ENCODE measurements at places on chromosomes 1 and 21.

GRCh38 chr1:68234094-68234493, 1.8 kb upstream of the WLS start:
- DNase-seq = no peak

DNA sequence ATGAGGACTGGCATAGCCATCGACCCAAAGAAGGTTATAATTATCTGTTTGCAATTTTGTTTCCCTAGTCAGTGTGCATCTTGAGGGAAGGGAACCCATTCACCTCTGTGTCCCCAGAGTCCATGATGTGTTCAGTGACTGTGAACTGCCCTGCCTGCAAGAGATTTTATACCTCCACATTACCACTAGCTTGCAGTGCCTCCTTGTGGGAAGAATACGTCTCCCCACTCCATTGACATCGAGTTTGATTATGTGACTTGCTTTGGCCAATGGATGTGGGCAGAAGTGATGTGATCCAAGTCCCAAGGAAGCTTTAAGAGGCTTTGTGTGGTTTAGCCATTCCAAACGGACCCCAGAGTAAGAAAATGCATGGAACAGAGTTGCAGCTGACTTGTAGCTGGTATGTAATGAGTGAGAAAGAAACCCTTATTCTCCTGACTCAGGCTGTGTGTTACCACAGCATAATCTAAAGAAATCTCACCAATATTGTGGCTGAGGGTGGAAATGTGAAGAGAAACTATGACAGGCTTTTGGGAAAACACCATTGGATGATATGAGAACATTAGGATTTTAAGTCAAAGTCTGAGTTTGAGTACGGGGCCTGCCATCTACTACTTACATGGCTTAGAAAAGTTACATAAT, 47.8 kb upstream of the NRDC start:
- no peak for DNase-seq

DNA sequence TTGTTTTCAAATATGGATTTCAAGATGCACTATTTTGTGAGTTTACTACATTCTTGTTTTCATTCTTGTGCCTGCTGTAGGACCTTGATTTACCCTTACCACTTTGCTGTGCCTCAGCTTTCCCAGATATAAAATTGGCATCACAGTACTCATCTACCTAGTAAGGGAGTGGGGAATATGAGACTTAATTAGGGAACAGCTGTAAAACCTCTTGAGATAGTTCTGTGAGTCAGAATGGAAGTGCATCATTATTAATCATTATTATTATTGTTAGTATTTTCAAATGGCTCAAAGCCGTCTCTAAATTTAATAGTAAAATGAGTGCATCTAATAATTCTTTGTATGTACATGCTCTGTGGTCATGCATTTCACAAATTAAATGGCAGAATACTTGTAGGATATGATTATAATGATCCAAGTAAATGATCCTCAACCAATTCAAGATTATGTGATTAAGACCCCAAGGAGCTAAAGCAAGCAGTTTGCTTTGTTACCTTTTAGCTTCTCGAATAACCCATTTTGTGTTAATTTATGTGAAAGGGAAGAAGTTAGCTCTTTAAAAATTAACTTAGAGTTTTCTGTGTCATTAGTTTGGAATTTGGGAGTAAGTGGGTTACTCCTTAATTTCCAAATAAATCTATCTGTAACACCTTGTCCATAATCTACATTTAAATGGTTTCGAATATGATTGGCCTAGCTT, 155.4 kb downstream of the NFIA start:
- no peak for DNase-seq

- no peak for DNase-seq
Measured at GRCh38 chr21:34266351-34266750, 97.5 kb upstream of the KCNE2 start.

DNA sequence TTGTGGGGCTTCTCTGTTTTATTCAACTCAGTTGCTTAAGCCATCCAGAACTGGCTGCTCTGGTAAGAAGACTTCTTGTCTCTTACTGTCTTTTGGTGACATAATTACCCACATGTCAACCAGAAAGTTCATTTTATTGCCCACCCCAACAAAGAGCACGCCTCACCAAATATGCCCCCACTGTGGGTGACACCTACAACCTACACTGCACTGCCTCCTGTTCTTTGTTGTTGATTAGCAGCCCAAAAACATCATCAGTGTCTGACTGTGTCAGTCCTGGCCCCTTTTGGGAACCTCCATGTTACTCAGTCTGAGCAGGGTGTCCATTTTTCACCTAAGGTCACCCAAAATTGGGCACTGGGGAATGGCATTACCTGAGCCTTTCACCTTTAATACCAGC, 49.3 kb downstream of the ZNF678 start:
- DNase-seq = no peak

DNA sequence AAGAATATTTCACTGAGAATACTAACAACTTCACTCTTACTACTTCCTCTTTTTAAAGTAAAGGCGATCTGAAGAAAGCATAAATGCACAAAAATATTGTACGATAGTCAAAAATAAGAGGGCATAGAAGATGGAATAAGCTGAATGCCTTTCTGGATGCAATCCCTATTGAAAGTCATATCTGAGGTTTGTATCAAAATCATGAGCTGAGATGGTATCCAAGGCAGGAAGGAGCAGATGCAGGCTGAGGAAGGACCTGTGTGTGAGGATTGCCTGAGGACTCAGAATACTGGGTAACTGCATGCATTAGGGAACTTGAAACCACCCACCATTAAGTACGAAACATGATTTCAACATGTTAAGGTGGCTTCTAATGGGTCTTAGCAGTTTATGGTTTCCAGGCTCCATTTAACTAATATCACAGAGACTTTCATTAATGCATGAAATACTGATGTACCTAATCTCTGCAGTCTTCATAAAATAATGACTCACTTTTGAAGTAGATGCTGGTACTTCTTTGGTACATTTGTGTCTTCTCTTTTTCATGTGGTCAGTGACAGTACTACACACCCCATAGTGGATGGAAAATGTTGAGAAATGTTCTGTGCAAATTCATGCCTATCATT, 29.6 kb upstream of the RGS1 start:
- DNase-seq = no peak

GRCh38 chr1:246216906-246217305, 290.2 kb downstream of the SMYD3 start:
- no peak for DNase-seq

- DNase-seq = no peak
Measured at GRCh38 chr1:30321246-30321910, 402.0 kb downstream of the MATN1 start.

DNA sequence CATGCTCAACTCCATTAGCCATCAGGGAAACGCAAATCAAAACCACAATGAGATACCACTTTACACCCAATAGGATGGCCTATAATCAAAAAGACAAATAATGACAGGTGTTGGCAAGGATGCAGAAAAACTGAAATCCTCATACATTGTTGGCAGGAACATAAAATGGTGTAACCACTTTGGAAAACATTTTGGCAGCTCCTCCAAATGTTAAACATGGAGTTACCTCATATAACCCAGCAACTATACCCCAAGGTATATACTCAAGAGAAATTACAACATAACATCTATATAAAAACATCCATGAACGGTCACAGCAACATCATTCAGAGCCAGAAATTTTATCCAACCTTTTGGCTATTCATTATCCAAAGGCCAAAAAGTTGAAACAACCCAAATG, 11.6 kb downstream of the EIF4G3 start:
- DNase-seq = no peak

DNA sequence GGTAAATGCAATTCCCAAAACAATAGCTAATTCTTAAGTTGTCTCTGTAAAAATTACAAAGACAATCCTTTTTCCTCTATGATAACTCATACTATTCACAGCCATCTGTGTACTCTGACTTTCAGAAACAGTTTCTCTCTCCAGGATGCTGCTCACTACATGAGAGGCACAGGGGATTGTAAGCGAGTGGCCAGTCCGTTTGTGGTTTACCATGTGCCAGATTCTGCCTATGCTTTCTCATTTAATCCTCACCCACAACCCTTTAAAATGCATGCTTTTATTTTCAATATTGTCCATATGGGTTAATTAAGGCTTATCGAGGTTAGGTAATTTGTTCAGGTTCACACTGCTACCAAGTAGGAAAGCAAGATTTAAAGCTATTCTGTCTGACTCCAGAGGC, 23.0 kb downstream of the RGS1 start:
- no peak for DNase-seq

- no peak for DNase-seq
Measured at GRCh38 chr1:221217029-221217428, 337.8 kb downstream of the HLX start.

GRCh38 chr1:230818367-230818766, 50.0 kb downstream of the C1orf198 start:
- no peak for DNase-seq

- no peak for DNase-seq
Measured at GRCh38 chr1:201262963-201263608, 20.2 kb upstream of the PKP1 start.

DNA sequence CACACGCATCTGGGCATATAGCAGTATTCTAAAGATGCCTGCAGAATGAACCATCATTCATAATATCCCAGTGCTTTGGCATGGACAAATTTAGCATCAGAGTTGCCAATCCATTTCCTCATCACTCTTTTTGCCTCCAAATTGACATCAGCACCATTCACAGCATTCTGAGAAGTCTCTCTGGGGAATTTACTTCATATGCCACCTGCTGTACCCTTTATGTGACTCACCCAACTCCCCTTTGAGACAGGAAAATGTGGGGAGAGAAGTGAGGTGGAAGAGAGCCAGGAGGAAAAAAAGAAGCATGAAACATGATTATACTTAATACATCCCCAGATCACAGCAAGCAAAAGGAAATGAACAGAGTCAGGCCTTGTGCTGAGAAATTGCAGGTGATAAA, 37.4 kb downstream of the RAB3B start:
- DNase-seq = no peak

- DNase-seq = no peak
Measured at GRCh38 chr1:40595623-40596022, 64.2 kb downstream of the ZNF684 start.

DNA sequence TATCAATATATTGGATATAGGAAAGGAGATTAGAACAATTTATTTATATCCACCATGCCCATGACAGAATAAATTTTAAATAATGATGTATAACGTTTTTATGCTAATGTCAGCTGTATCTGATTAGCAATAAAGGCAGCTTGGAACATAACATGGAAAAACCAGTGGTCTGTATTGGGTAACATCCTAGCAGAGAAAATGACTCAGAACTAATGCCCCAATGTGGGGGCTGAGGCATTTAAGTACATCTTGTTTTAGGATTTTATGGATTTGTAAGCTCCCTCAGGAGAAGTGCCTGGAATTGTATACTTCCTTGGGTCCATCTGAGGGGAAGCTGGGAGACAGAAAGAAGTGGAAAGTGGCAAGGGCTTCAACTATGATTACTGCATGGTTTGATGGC, 82.3 kb downstream of the HMCN1 start:
- peak; percentile 50 for DNase-seq

GRCh38 chr1:230907472-230908205, 39.3 kb upstream of the C1orf198 start:
- DNase-seq = no peak

- no peak for DNase-seq
Measured at GRCh38 chr1:186497651-186498050, 36.7 kb upstream of the PDC start.

- DNase-seq = no peak
Measured at GRCh38 chr1:60978421-60979357, 103.7 kb upstream of the NFIA start.

- no peak for DNase-seq
Measured at GRCh38 chr1:16235944-16236510, 956 bp downstream of the CPLANE2 start.

- no peak for DNase-seq
Measured at GRCh38 chr1:24186031-24186710, 918 bp downstream of the IFNLR1 start.

DNA sequence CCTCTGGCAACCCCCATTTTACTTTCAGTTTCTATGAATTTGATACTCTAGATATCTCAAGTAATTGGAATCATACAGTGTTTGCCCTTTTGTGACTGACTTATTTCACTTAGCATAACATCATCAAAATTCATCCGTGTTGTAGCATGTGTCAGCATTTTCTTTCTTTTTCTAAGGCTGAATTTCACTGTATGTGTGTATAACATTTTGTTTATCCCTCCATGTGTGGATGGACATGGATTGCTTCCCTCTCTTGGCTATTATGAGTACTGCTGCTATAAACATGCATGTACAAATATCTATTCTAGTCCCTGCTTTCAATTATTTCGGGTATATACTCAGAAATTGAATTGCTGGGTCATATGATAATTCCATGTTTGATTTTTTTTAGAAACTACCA, 97.3 kb downstream of the MAP3K21 start:
- DNase-seq = no peak

- DNase-seq = no peak
Measured at GRCh38 chr21:33817663-33818451, 97.7 kb downstream of the ATP5PO start.

DNA sequence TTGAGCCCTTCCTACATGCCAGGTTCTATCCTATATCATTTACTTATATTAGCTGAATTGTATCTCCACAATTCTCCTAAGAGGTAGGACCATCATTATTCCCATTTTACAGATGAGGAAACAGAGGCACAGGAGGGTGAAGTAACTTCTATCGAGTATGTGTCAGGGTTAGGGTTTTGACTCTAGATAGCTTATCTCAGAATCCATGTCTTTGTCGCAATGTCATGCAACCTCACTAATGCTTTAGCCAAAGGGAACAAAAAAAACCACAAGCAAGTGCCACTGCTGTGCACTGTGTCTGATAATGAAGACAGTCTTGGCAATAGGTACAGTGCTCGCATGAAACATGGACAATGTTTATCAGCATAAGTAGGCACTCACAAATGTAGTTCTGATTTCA, 95.4 kb upstream of the CLDN14 start:
- no peak for DNase-seq

GRCh38 chr21:32770871-32771523, 558 bp downstream of the PAXBP1 start:
- no peak for DNase-seq

DNA sequence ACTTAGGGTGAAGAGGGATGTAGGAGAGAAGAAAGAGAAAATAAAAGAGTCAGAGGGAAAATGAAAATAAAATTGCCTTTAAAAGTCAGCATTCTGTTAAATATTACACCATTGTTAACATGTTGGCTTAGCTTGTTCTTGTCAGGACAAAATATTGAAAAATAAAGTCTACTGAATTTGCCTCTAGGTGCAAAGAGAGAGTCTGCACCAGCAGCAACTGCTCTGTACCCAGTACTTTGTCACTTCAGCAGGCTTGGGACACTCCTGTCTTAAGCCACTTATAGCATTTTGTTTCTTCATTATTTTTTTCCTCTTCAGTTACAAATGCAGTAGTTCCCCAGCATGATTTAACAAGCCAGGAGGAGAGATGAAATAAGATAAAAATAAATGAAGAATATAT, 11.0 kb upstream of the USH2A start:
- DNase-seq = no peak

- DNase-seq = no peak
Measured at GRCh38 chr1:201649761-201650622, 111.1 kb downstream of the NAV1 start.

GRCh38 chr1:87120779-87121178, 206.3 kb downstream of the HS2ST1 start:
- DNase-seq = no peak

DNA sequence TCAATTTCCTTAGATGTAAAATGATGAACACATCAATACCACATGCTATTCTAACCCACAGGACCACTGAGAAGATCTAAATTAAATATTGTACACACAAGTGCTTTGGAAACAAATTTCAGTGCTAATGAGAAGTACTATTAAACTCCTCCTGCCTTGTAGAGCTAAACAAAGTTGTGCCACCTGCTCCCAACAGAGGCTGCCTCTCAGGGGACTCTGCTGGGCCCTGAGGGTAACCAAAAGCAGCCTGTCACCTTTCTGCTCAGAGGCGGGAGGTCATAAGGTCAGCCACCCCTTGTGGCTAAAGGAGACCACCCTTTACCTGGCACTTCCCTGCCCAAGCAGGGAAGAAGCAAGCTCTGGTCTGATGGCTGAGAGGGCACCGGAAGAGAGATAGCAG, 6.3 kb downstream of the SLC9A1 start:
- no peak for DNase-seq
